ENCODE measurements at places on chromosomes 5 and 9.

- DNase-seq: no peak
Measured at GRCh38 chr9:37302277-37302676, 120.2 kb upstream of the GRHPR start.

GRCh38 chr5:172412724-172413286 is 41.5 kb downstream of the SH3PXD2B start:
- peak; percentile 42 for DNase-seq

DNA sequence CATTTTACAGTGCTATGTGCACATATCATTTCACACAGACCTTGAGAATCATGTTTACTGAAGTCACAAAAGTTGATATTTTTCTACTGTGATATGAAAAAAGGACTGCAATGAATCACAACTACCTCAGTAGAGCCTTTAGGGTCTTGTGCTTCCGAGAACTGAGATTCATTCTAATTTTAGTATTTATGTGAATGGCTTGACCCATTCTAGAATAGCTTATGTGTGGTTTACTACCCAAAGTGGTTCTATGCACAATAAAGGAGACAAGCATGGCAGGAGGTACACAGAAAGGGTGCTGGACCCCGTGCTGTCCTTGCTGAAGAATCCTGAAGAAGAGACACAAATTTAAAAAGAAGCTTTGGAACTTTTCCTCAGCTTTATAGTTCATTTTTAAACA is 28.2 kb downstream of the MEF2C start:
- no peak for DNase-seq

DNA sequence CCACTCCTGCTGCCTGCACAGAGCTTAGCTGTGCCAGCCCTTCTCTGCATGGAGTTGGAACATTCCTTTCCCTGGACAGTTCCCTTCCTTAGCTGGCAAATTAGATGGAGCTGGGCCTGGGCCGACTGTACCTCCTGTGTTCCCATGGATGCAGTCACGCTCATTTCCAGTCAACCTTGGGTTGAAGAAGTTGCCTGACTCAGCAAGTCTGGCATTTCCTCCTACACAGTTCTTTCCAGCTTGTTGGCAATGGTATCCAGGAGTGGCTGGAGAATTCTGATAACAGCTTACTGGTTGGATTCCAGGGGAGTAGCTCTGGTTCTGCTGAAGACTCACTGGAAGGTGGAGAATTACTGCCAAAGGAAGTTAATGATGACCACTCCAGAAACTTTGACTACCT is 9.2 kb upstream of the TAF1L start:
- DNase-seq: no peak

- DNase-seq: no peak
Measured at GRCh38 chr5:160693831-160694465, 158.1 kb downstream of the ATP10B start.

DNA sequence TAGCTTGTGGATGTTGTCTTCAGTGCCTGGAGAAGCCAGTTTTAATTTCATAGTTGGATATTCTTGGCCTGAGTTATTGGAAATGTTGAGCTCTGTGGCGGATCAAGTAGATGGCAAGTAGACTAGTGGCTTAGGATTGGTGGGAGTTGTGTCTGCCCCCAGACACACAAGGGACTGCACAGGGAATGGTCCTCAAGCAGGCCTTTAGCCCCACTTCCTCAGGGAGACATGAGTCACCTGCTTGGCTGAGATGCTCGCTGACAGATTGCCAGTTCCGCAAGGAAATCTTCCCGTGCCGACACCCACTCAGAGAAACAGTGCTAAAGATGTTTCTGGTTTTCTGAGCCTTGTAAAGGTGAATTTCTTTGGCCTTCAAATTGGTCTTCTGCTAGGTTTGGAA is 18.8 kb upstream of the CATSPER3 start:
- DNase-seq: no peak

DNA sequence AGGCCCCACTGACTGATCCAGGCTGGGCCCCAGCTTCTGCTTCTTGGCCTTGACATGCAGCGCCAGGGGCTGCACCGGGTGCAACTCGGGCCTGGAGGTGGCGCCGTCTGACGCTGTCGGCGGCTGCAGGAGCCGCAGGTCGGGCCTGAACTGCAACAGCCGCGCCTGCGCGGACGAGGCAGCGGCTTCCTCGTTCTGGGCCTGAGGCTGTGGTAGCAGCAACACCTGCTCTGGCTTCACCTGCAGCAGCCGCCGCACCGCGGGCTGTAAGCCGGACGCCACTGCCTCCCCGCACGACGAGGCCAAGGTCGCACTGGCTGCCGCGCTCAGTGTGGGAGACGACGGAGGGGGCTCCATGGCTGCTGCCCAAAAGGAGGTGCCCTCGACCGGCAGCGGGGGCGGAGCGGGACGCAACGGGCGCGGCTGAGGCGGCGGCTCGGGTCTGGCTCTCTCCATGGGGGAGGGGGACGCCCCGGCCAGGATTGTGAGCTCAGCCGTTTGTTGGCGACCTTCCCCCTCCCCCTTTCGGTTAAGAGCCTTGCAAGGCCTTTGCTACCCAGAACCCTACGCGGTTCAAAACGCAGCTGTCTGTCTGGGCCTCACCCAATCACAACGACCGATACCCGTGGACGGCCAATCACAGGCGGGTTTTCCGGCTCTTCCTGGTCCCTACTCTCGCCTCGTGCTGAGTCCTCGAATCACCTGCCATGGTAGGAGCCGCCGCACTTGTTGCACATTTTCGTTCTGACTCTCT is 438 bp downstream of the SOX30 start:
- DNase-seq: no peak

DNA sequence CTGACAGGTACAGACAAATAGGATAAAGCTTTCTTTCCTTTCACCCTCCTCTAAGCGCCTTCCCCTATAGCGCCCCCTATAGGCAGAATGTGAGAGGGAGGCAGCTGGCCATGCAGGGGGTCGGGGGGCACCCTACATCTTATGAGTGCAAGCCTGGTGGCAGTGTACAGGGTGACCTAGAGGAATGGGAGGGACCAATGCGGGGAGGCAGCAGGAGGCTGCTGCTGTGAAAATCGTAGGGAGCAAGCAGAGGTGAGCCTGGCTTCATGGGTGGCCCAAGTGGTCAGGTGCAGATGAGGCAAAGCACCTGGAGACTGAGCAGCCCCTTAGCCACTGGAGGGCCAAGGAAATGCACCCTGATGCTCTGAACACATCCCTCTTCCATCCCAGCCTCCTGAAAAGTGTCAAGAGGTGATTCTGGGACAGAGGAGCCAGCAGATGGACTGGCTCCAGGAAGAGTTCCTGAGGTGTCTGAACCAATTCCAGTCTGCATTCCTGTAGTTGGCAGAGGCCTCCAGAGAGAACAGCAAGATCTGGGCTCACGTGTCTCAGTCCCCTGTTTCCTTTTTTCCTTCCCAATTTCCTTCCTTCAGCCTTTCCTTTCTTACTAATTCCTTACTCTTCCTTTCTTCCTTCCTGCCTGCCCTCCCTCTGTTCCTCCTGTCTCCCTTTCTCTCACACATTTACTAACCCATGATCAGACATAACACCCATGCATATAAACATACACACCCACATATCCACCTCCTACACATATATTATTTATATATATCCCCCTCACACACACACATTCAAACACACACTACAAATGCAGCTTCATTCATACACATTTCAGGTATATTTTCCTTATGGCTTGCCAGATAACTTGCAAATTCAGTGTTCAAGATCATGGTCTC is 32.8 kb upstream of the GALNT10 start:
- no peak for DNase-seq

DNA sequence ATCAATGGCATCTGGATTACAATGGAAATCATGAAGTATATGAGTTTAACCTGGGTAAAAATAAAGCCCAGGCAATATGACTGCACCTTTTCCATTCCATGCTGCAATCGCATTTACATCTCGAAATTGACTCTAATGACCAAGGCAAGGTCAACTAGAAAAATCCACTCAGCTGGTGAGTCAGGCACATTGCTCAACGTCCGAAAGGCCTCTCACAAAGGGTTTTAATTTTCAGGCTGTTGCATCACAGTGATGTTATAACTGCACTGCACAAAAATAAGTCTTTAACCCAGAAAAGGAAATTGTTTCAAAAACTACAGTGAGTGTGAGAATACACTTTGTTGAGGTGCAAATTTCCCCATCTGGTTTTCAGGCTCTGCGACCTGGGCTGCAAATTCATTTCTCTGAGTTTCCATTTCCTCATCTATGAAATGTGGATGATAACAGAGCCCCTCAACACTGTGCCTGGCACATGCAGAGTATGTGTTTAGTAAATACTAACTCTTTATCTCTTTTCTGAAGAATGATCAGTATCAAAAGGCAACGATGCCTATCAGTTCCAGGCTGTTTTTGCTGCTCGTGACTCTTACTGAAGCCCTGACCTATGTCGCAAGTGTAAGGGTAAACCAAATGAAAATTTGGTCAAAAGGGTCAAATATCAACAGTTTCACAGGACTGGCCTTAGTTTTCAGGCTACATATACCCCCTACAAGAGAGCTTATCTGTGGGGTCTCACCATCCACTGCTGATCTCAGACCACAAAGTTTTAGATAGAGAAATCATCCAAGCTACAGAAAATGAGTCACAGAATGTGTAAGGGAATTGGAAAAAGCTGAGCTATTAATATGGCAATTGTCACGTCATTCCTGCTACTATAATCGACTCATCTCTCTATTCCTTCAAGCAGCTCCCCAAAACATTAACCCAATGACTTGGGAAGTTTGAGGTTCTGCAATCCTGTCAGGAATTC is 4.1 kb downstream of the NFIL3 start:
- DNase-seq: no peak

- DNase-seq: no peak
Measured at GRCh38 chr5:141808857-141809256, 69.4 kb downstream of the PCDH1 start.

GRCh38 chr9:79489261-79490000 is 82.3 kb upstream of the TLE4 start:
- DNase-seq: peak; percentile 84

- no peak for DNase-seq
Measured at GRCh38 chr9:123669346-123669745, 260.6 kb downstream of the DENND1A start.

DNA sequence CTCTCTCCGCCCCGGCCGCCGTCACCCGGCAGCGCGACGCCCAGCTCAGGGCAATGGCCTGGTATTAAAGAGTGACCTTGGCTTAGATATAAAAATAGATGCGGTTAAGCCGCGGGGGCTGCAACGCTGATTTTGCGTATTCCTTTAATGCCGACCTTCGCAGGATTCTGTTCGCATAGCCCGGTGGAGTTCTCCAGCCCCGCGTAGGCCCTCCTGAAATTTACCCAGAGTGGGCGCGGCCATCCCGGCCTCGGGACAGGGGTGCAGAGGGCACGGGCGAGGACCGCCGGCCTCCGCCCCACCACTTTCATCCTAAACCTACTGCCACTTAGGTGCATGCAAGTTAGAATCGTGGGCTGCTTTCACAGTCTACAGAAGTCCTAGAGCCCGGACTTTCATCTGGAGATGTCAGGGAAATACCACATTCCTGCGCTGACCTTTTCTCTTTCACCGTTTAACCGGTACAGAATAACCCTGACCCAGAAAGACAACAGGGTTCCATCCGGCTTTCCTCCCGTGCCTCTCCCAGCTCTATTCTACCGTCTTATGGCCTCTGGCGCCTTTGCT is 492 bp upstream of the FAM169A start:
- peak; percentile 68 for DNase-seq

DNA sequence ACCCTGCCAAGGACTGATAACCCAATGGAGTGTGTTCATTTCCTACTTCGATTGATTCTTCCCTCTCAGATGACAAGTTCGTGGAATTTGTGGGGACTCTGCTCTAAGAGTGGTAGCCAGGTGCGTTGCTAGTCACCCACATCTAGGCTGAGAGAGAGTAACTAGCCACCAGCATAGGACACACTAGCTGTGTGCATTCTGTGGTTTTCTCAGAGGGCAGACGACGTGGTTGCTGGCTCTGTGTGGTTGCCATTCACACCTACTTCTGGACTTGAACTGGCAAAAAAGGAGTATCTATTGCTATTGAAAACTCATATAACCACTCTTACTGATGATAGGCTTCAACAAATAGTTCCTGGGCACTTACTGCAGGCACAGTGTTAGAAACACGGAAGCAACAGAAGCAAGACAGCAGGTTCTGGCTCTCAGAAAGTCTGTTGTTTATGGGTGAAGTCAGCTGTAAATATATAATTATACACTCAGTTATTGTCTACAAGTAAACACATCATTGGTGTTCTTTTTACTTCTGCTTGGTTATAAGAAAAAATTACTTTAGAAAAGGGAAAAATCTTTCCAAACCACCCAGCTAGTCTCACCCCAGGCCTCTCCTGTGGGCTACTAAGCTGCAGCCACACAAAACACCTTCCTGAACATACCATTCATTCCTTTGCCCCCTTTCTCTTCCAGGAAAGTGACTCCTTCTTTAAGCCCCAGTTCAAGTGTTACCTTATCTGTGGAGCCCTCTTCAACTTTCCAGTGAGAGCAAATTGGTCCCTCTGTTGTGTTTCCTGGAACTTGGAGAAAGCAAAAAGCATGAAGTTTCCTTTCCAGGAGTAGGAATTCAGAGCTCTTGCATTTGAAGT is 151.1 kb upstream of the HAPLN1 start:
- no peak for DNase-seq

DNA sequence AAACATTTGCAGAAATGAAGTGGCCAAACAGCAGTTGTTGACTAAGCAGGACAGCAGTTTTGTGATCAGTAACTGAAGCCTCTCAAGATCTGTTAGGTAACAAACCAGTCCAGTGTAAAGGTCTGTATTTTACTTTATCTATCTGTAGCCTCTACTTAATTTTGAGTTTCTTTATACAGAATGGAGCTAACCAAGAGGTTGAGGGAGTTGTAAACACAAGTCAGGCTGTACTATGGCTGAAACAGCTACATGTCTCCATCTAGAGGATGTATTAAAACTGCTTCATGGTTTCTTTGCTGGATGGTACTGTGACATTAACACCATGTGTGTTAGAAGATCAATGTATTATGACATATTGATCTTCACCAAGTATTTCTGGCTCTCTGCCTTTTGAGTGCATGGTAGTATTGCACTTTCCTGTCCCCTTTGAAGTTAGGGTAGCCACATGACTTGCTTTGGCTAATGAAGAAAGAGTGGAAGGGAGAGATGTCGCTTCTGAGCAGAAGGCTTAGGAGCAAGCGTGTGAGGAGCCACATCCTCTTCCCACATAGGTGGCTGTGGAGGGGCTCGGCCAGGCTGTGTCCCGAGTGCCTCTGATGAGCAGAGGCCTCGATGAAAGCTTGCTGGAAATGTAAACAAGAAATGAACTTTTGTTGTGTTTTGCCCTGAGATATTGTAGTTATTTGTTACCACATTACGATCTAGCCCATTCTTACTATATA is 105.6 kb upstream of the PCA3 start:
- DNase-seq: no peak

Measured in midbrain (tissue), 1 donor.